ENCODE measurements at places on chromosomes 13 and 19.

GRCh38 chr13:34942732-34943435 lies 814 bp downstream of the NBEA start:
- peak overlapping the region; percentile 84 for H3K4me3 ChIP-seq
- peaks cover 20% of the 10 kb centered on the region for H3K4me1 ChIP-seq
- H3K27ac ChIP-seq = no peak overlapping the region

GRCh38 chr13:111488486-111489132 lies 168.2 kb downstream of the TEX29 start:
- H3K36me3 ChIP-seq = no peaks in the 10 kb centered on the region
- H3K4me1 ChIP-seq = no peaks in the 10 kb centered on the region
- no peak overlapping the region for H3K4me3 ChIP-seq
- H3K27ac ChIP-seq = no peak overlapping the region
- no peaks in the 10 kb centered on the region for H3K27me3 ChIP-seq

DNA sequence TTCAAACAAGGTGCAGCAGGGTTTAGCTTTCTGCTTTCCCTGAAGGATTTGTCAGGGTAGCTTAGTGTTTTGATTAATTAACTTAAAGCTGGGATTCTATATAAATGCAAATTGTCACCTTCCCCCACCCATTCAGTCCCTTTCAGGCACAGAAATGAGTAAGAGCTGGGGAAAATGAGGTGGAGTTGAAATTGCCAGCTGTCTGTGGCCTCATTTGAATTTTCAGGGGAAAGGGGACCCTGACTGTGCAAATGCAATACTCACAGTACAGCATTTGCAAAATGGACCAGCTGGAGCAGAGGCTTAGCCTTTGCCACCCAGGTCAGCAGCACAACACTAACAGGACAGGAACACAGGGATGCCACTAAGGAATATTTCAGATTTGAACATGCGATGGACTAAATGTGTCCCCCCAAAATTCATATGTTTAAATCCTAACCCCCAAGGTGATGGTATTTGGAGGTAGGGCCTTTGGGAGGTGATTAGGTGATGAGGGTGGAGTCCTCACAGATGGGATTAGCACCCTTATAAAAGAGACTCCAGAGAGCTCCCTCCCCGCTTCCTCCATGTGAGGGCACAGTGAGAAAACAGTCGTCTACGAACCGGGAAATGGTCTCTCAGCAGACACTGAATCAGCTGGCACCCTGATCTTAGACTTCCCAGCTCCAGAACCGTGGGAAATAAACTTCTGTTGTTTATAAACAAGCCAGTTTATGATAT lies 59.5 kb upstream of the CYSLTR2 start:
- H3K36me3 ChIP-seq = no peaks in the 10 kb centered on the region
- no peaks in the 10 kb centered on the region for H3K27me3 ChIP-seq
- no peak for DNase-seq

DNA sequence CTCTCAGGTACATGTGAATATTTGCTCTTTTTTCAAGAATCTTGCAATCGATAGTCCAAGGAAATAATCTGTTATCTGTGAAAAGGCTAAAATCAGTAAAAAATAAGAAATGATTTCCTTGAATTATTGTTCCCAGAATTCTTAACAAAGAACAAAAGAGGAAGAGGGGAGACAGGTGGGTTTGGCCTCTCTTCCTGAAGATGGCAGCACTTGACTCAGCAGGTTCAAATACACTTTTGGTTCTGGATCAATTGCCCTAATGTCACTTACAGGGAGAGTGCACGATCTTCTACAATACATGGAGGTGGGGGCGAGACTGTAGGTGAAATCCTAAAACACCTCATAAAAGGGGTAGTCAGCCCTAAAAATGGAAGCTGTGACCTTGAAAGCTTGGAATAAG lies 358.7 kb downstream of the IRS2 start:
- no peaks in the 10 kb centered on the region for H3K36me3 ChIP-seq
- no peak for DNase-seq
- H3K4me3 ChIP-seq = no peak overlapping the region
- no peaks in the 10 kb centered on the region for H3K27me3 ChIP-seq

DNA sequence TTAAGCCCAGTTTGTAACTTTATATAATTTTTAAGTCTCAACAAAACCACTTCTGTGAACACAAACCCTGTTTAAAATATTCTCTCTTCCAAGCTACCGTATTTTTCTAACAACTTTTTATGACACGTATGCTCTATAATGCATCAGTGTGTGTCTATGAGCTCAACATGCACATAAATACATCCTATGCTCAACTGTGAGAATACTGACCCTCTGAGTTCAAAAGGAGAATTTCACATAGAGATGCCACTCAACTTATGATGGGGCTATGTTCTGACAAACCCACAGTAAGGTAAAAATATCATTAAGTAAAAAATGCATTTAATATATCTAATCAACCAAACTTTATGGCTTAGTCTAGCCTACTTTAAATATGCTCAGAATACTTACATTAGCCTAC lies 1139.7 kb upstream of the SPRY2 start:
- H3K27me3 ChIP-seq = no peaks in the 10 kb centered on the region
- no peak overlapping the region for H3K27ac ChIP-seq
- H3K4me1 ChIP-seq = no peaks in the 10 kb centered on the region
- H3K36me3 ChIP-seq = no peaks in the 10 kb centered on the region
- no peak overlapping the region for H3K4me3 ChIP-seq
- no peak for DNase-seq

DNA sequence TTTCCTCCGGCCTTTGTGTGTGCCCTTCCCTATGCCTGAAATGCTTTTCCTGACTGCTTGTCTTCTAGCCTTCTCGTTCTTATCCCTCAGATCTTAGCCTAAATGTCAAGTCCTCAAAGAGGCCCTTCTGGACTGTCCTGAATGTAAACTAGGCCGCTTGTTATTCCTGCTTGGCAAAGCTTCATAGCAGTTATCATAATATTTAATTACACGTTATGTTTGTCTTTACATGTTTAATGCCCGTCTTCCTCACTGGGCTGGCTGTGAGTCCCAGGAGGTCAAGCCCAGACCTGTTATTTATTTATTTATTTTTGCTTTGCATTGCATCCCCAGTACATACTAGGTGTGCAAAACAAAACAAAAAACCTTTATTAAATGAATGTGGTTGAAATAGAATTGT lies 62.7 kb downstream of the SIPA1L3 start:
- peaks cover 15% of the 10 kb centered on the region for H3K4me1 ChIP-seq
- DNase-seq = no peak
- H3K27me3 ChIP-seq = no peaks in the 10 kb centered on the region
- no peaks in the 10 kb centered on the region for H3K36me3 ChIP-seq

- no peak overlapping the region for H3K27ac ChIP-seq
- H3K4me3 ChIP-seq = no peak overlapping the region
- H3K4me1 ChIP-seq = no peaks in the 10 kb centered on the region
Observed at GRCh38 chr13:29529754-29530153, 65.7 kb downstream of the SLC7A1 start.

DNA sequence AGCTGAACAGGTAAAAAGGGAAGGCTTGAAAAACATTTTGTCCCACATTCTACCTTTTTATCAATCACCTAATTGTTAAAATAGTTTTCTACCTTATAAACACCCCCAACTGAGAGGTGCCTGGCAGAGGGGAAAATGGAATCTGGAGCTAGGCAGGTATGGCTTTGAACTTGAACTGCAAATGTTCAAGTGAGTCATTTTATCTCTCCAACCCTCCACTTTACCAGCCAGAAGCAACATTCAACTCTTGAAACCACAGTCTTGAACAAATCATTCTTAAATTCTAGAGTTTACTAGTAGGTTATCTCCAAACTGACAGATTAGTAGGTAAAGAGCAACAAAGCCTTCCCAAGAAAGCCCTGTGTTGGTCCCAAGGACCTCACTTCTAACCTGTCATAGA lies 116.9 kb downstream of the ABCC4 start:
- no peaks in the 10 kb centered on the region for H3K27me3 ChIP-seq
- H3K4me1 ChIP-seq = peaks cover 21% of the 10 kb centered on the region
- H3K36me3 ChIP-seq = no peaks in the 10 kb centered on the region
- no peak for DNase-seq
- no peak overlapping the region for H3K27ac ChIP-seq

- no peak overlapping the region for H3K4me3 ChIP-seq
- no peaks in the 10 kb centered on the region for H3K36me3 ChIP-seq
- no peaks in the 10 kb centered on the region for H3K27me3 ChIP-seq
- DNase-seq = no peak
Observed at GRCh38 chr13:37418490-37418889, 180.1 kb downstream of the POSTN start.

DNA sequence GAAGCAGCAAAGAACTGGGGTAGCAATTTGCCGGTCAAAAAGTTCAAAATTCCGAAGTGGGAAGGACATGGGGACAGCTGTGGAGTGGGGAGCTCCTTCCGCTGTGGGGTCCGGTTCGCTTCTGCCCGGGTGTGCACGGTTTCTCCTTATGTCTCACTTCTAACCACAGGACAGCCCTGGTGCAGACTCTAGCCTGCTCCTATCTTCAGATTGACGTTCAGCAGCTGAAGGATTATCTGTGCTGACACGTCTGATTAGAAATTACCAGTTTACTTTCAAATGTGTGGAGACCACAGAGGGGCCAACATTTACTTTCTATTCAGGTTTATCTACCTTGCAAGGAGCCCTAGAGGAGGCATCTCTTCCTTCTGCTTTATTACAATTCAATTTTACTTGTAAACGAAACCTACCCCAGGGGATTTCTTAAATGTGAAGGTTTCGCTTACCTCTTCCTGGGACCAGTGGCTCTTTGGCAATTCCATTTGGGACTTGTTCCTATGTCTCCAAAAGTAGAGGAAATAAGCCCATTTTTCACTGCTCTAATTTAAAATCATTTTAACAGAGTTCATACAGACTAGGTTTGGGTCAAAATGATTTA lies 27.3 kb downstream of the LHFPL6 start:
- H3K4me1 ChIP-seq = no peaks in the 10 kb centered on the region
- no peaks in the 10 kb centered on the region for H3K36me3 ChIP-seq
- H3K4me3 ChIP-seq = no peak overlapping the region
- no peaks in the 10 kb centered on the region for H3K27me3 ChIP-seq
- H3K27ac ChIP-seq = no peak overlapping the region

DNA sequence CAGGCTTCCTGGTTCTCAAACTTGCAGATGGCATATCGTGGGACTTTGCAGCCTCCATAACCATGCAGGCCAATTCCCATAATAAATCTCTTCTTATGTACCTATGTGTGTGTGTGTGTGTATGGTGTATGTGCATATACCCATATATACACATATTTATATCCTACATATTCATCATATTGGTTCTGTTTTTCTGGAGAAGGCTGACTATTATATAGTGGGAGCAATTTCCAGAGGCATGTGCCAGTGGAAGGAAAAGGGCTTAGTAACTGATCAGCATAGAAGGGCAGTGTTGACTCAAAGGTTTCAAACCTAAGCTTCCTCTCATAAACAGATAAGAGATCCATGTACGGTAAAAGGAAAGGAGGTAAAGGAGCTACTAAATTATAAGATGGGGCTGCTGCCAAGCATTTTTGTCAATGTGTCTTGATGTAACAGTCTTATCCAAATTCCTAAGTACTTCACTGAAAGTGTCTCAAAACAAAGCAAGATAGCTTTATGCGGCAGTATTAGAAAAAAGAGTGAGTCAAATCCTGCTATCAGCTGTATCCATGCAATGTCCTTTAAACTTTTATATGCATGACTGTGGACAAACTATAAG lies 432.1 kb downstream of the TBC1D4 start:
- no peaks in the 10 kb centered on the region for H3K27me3 ChIP-seq
- H3K36me3 ChIP-seq = no peaks in the 10 kb centered on the region
- H3K27ac ChIP-seq = no peak overlapping the region
- H3K4me1 ChIP-seq = no peaks in the 10 kb centered on the region
- no peak overlapping the region for H3K4me3 ChIP-seq
